ENCODE measurements at places on chromosomes 12 and 14.

DNA sequence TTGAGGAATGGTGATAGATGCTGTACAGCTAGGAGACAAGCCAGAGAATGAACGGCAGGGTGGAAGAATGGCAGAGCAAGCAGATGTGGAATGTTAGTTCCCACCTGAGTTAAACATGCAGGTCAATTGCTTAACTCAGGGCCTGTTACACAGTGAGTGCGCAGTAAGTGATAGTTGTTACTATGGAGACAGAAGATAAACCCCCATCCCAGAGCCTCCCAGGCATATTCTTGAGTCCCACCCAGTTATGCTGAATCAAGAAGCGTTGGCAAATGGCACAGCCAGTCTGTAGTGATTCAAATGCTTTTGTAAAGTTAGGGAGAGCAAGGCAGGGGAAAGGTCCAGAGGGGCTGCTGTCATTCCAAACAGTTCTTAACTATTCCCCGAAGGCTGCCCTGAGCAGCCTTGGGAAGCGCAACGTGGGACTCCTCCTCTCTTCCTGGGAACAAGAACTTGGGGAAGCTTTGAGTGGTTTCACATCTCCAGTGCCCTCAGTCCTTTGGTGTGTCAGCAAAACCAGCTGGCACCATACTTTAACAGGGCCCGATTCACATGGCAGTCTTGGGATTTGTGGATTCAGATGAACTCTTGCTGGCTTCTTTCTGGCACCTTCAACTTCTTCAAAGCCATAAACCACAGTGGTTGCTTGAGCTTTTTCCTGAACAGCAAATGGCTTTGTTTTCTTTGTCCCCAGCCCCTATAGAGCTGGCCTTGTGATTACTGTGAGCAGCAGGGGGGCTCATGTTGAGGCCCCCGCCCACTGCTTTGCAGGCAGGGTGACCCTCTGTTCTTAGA is 66.4 kb downstream of the PPM1A start:
- DNase-seq, result no peak

- DNase-seq, result no peak
Measured at GRCh38 chr14:95088665-95089064, 68.7 kb downstream of the DICER1 start.

DNA sequence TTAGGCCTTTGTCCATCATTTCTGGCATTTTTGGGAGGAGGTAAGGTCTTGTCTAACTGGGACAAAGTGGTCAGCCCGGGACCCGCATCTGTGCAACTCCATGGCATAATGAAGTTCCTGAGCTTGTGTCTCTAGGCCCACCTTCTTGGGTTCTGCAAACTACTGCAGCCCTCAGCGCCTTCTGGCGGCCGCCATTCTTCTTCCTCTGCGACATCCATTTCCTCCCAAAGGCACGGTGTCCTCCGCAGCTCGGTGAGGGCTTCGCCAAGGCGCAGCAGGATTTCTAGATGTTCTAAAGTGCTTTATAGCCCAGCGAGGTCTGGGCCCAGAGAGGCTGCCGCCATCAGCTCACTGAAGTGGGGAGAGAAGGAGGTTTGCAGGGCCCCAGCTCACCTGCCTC is 134.4 kb upstream of the OR4E1 start:
- no peak for DNase-seq

DNA sequence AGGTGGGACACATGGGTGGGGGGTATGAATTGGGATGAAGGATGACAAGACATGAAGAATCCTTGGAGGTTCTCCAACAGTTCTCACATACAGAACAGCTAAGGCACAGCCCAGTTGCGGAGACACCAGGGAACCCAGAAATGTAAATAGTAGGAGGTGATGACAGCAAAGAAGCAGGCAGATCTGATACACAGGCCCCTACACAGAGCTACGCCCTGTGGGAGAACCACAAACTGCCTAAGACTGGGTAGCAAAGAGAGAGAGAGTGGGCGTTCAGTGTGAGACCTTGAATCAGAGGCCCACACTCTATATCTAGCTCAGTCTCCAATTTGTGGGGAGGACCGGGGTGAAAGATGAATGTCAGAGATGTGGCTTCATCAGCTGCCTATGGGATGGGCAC is 9.5 kb upstream of the NUMB start:
- DNase-seq, result no peak

GRCh38 chr14:90378249-90378648 is 18.6 kb upstream of the CALM1 start:
- DNase-seq, result no peak

GRCh38 chr12:41051954-41052353 is 136.2 kb upstream of the PDZRN4 start:
- DNase-seq, result no peak

- DNase-seq, result no peak
Measured at GRCh38 chr12:26666286-26666685, 166.7 kb downstream of the ITPR2 start.

- no peak for DNase-seq
Measured at GRCh38 chr12:121799842-121800693, 3.7 kb upstream of the SETD1B start.

GRCh38 chr14:22554498-22555383 is 34.3 kb downstream of the DAD1 start:
- no peak for DNase-seq

DNA sequence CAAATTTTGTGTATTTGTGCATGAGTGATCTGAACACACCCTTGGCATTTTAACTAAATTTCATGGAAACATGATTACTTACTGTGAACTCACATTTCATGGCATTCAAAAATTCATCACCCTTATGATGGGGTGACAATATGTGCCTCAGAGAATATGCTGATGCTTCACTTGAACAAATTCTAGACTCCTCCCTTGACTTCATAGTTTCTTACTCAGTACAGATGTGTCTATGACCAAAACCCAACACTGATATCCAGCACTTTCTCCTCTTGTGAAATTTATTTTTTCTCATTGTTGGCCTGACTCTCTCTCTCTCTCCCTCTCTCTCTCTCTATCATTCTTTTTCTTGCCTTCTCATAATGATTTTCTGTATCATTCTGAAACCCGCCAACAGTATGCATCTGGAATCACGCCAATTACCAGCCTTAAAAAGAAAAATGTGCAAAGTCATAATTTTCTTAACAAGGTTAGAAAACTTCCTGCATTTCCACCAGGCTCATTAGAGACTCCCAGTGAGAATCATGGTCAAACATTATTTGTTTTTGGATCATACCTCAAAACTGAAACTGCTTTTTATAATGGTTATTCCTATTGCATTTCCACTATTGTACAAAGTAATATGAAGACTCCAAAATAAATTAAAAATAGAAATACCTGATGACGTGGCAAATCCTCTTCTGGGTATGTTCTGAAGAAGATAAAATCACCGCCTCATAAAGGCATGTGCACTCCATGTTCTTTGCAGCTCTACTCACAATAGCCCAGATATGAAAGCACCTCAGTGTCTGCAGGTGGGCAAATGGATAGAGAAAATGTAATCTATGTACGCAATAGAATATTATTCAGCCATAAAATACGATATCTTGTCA is 722.2 kb downstream of the TMEM121 start:
- no peak for DNase-seq

DNA sequence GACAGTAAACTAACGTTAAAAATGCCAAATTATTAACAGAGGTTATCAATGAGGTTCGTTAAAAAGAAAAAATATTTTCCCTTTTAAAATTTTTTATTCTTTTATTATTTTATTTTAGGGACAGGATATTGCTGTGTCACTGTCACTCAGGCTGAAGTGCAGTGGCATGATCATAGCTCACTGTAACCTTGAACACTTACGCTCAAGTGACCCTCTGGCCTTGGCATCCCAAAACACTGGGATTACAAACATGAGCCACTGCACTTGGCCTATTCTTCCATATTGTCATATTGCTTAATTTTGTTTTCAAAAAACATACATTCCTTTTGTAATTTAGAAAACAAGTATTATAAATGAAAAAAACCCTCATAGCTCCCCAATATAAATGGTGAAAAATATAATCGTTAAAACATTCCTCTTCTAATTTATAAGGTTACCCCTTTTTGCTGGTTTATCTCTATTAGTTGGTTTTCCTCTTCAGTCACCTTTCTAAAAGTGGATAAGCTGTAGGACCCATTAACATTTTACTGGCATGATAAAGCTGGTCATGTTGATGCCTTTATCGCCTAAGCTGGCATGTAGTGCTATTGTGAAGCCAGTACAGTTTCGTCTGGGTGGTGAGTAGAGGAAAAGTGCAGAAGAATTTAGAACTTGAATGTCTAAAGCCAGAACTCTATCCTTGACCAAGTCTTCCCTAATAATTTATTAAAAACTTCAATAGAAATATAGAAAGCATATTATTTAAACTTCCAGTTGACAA is 27.6 kb downstream of the PDE3A start:
- no peak for DNase-seq

DNA sequence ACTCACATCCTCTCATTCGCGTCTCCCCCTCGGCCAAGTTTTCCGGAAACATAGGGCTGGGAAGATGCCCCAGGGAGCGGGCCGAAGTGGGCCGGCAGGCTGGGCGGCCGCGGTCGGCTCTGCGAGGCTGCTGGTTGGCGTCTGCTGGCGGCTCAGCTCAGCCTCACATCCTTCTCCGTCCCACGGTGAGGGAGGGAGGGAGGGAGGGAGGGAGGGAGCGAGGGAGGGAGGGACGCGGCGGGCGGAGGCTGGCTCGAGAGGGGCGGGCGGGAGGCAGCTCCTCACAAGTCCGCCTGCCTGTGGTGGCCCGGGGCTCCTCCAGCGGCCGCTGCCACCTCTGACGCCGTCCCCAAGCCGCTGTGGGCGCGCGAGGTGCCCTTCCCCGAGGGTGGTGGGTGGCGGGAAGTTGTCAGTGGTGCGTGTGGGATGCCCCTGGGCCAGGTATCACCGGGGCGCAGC is 93.8 kb downstream of the RFLNA start:
- DNase-seq, result no peak

DNA sequence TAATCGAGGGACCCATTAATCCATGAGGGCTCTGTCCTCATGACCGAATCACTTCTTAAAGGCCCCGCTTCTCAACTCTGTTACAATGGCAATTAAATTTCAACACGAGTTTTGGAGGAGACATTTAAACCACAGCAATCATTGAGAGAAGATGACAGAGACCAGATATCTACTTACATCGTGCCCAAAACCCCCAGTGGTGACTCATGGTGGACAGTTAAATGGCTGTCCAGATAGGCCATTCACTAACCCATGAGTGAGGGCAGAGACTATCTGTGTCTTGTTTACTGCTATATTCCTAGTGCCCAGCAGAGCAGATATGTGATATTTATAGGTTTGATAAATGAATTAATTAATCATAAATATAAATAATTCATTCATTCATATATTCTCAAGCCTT is 20.0 kb upstream of the FLVCR2 start:
- DNase-seq, result no peak

GRCh38 chr14:56131004-56131864 is 13.0 kb downstream of the PELI2 start:
- no peak for DNase-seq

DNA sequence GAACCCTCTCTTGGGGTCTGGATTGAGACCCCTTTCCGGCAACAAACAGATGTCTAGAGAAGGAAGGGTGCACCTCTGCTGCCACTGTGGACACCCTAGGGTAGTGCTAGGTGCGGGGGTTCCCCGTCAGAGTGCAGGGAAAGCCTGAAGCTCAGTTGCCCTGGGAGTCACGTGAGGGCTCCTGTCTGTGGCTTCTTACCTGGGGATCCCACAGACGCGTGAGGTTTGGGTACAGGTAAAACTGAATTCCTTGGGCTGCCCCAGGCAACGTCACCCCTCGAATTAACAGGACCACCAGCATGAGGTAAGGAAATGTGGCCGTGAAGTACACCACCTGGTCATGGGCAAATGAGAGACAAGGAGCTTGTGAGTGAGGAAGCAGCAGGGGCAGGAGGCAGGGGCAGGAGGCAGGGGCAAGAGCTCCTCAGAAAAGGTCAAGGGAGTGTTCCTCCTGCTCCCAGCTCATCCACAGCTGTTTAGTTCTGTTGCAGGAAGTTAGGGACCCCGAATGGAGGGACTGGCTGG is 21.0 kb upstream of the SLC6A12 start:
- no peak for DNase-seq

DNA sequence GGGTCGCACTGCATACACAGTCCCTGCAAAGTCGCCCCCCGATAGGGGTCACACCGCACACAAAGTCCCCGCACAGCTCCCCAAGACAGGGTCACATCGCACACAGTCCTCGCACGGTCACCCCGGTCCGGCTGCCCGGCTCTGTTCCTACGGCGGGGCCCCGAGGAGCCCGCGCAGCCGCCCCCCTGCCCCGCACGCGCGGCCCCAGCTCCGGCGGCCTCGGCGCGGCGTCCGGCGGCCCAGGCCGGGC is 300 bp downstream of the SSH1 start:
- DNase-seq, result no peak

- DNase-seq, result no peak
Measured at GRCh38 chr14:61064210-61064609, 83.2 kb downstream of the SLC38A6 start.

DNA sequence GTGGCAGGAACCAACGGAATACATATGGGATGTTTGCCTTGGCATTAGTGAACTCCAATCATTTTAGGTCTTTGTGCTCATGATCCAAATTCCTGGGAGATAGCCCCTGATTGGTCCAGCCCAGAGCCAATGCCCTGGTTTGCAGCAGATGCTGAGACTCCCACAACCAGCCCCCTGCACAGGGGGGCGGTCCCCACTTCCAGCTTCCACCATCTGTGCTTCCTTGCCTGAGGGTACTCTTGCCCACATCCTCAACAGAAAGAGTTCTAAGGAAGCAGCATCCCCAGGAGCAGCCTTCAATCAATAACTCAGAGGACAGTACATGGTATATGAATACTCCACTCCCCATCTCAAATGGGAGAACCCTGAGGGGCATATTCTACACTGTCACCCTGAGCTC is 39.7 kb upstream of the FICD start:
- no peak for DNase-seq

GRCh38 chr14:59363531-59364226 is 101.5 kb downstream of the GPR135 start:
- DNase-seq, result no peak

DNA sequence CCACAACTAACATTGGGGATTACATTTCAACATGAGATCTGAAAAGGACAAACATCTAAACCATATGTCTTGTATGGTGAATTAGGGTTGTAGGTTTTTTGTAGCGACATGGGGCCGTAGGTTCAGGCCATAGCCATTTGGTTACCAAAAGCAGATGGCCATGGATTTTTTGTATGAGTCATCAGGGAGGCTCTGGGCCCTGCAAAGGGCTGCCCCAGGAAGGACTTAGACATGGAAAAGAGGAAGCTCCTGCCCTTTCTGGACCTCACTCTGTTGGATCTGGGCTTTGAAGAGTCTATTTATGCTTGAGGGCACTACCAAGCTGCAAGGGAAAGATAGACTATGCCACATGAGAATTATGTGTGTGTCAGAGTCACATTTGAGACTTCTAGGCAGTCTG is 89.3 kb upstream of the DHRS4 start:
- DNase-seq, result no peak

- DNase-seq, result no peak
Measured at GRCh38 chr14:51715250-51715649, 63.5 kb downstream of the FRMD6 start.

Measured in NCI-H1930 (cell line).